ENCODE measurements at places on chromosomes 2 and 18.
A peak's percentile ranks its signal among the peaks of the same experiment; 100 is the strongest.

- no peak for DNase-seq
These were observed 731 bp downstream of the RAB10 start for GRCh38 chr2:26034637-26034992.

GRCh38 chr2:223688094-223688835, 86.1 kb upstream of the SCG2 start:
- no peak for DNase-seq

DNA sequence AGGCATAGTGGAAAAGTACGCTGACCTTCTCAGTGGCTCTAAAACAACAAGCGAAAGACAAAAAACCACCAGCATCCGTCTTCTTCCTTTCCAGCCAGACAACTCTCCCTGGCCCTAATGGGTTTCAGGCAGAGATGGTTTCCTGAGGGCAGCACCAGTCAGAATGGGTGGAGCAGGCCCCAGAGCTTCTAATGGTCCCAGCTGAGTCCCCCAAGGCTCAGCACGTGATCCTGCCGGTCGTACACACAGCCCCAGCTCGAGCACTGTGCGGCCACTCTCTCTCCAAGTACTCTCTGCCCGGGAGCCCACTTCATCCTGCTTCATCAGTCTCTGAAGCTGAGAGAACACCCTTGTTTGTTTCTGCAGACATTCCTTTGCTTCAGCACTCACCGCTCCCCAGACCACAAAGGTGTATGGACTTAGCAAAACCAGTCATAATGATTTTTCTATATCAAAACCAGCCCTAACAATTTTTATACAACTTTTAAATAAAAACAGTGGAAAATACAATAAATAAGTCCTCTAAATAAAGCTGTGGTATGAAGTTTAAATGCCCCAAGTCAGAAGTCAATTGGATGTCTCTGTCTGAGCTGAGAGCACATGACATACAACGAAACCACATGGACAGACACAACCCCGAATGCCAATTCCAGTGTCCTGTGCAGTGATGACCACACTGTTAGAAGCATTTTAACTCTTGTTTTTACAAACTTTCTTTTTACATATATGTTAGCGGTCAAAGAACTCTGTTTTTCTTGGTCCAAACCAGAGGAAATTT, 63.9 kb downstream of the PARD6G start:
- DNase-seq = no peak

DNA sequence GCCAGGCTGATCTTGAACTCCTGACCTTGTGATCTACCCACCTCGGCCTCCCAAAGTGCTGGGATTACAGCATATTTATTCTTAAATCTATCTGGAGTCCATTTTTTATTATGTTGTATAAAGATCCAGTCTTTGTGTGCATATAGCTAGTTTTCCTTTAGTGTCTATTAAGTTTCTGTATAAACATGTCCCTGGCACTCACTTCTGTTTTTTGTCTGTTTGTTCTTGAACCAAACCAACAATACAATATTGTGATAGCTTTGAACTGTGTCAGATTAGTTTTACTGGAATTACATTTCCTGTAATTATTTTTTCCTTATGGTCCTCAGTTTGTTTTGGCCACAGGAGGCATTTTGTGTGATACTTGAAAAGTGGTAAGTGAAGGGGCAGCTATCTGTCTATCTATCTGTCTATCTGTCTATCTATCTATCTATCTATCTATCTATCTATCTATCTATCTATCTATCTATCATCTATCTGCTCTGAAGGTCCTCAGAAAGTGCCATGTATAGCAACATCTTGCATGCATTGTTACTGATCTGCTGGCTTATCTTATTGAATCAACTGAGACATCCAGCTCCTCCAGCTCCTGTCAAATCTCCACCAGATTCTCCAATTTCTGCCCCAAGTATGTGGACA, 70.9 kb upstream of the ACVR1 start:
- DNase-seq = no peak

GRCh38 chr2:181394741-181395437, 62.3 kb upstream of the ITGA4 start:
- DNase-seq = no peak

- no peak for DNase-seq
These were observed 847.6 kb downstream of the SOCS6 start for GRCh38 chr18:71136487-71136886.

DNA sequence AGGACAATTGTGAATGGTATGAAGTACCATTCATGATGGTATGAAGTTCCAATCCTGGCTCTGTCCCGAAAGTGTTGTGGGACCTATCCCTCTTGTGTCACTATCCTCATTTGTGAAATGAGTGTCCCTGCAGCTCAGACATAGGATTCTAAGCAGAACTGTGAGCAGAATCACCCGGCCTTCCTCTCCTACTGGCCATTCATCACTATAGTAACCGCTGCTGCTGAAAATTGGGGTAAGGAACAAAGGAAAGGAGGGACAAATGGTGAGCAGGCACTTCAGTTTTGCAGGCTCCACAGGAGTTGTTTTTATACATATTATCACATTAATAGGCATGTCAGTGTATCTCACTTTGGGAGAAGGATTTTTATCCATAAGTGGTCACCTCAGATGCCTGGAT, 27.4 kb downstream of the SMYD1 start:
- DNase-seq = no peak

- no peak for DNase-seq
These were observed 455 bp upstream of the DLX1 start for GRCh38 chr2:172084645-172085459.

GRCh38 chr2:28716265-28716865, 35.3 kb upstream of the PPP1CB start:
- peak; percentile 82 for DNase-seq

DNA sequence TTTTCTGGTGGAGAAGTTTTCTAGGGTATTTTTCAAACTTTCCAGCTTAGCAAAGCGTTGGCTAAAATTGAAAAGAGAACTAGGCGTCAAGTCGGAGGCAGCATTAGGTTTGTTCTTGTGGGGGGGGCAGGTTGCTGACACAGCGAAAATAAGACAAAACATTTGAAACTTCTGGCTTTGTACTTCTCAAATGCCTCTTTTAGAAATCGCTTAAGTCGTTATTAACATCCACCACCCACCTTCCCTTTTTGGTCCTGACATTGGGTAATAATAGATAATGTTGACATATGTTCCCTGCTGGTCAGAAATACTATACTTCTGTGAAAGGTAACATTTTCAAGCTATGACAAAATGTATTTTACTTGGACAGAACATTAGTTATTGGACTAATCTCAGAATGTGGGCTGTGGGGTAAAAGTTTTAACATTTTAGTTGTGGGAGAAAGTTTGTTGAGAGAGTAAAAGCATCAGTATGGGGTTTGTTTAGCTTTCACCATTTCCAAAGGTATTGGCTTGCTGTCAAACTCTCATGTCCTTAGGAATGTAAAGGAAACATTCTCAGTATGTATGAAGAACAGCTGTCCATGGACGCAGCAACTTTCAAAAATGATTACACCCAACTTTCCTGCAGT, 88.1 kb upstream of the ZEB2 start:
- DNase-seq = no peak

DNA sequence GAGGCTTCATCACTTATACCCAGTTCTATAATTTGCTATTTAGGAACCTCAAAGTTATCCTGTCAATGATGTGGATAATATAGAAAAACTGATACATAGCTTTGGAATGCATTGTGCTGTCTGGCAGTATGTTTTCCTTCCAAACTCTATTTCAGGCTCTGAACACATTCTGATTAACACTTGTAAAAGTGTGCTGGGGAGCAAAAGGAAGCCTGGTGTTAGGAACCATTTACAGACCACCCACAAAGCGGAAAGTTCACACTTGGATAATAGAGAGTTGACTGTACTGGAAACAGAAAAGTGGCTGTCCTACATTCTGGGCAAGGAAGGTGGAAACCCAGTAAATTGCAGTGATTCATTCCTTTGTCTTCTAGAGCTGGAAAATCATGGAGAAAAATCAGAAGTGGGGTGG, 114.5 kb upstream of the ZFP36L2 start:
- no peak for DNase-seq

DNA sequence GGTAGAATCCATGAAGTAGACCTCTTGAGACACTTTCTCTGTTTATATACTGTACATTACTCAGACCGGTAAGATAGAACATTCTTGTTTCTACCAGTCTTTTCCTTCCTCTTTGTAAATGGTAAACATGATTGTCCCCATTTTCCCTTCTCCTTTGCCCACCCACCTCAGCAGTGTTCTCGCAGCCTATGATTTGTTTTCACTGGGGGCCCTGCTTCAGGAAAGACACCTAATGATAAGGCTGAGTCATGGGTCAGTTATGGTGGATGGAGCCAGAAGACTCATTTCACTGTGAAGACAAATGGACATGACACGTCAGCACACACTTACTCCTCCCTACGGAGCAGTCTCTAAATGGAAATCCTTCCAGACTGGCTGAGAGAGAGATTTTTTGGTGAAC, 23.7 kb downstream of the CENPO start:
- DNase-seq = no peak

GRCh38 chr2:184155791-184156190, 442.5 kb upstream of the ZNF804A start:
- DNase-seq = no peak

GRCh38 chr2:119940856-119941255, 72.0 kb upstream of the EPB41L5 start:
- no peak for DNase-seq

Data from SHP77 treated with DMSO at 0.1 percent for 48 hours (cell line).